ENCODE measurements at places on chromosomes 4 and X. TPM values are rescaled to one million over a fixed set of nuclear protein-coding genes. Genes with fewer than 3 reads are reported as not detected.

HDX gene
- 1.6 TPM for total RNA-seq

GABRG1 gene
- not detected for total RNA-seq

DNA sequence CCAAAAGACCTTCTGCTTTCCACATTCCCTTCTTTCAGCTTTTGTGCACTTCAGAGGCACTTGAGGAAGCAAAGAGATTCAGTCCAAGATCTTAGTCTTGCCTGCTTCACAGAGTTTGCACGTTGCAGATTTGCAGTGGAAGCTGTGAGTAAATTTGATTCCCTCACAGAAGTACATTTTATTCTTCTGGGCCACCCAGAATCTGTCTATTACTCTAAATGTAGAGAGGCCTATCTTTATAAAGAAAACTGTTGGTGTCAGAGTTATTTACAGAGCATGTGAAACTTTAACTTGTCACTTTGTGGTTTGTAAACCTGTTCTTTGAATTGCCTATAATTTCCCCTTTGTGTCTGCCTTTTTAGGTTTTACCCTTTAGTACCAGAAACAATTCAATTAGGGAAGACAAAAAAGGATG, 15.5 kb downstream of the SPRY1 start:
- no peaks in the 10 kb centered on the region for H3K27me3 ChIP-seq
- peaks cover 10% of the 10 kb centered on the region for H3K36me3 ChIP-seq
- peak overlapping the region; percentile 62 for H3K4me3 ChIP-seq

DNA sequence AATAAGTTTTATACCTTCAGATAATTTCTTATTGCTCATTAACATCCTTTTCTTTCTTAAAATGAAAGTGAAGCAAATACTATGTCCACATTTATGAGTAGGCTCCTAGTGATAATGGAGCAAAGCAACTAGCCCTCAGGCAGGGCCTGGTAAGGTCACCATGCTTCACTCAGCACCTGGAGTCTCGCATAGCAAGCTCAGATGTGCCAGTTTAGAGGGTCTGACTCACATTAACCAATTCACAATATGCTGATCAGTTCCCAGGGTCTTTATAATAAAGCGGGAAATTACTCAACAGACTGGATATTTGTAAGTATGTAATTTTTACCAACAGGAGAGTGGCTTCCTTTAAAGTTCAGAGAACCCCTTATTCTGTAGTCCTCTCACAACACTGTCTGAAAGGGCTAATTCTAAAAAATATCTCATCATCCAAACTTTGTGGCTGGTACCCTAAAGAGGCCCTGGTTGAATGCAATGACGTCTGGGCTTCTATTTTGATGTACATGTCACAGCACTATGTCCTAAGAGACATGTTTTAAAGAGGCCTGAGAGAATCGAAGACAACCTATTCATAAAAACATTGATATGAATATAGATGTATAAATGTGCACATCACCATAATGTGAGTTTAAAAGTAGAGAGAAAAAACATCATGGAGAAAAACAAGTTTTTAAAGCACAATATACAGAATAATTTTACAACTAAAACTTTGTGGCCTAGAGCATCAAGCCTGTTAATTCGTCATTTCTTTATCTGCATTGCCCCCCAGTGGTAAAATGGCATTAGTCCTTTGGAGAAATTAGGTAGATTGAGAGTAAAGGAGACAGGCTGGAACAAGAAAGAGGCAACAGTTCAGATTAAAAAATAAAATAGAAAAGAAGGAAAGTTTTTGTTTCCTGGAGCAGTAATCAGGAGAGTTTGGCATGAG, 44.3 kb downstream of the IL21 start:
- H3K36me3 ChIP-seq: no peaks in the 10 kb centered on the region
- H3K4me3 ChIP-seq: no peak overlapping the region
- peak; percentile 56 for DNase-seq
- peaks cover 2% of the 10 kb centered on the region for H3K27me3 ChIP-seq
- peaks cover 44% of the 10 kb centered on the region for H3K4me1 ChIP-seq

DNA sequence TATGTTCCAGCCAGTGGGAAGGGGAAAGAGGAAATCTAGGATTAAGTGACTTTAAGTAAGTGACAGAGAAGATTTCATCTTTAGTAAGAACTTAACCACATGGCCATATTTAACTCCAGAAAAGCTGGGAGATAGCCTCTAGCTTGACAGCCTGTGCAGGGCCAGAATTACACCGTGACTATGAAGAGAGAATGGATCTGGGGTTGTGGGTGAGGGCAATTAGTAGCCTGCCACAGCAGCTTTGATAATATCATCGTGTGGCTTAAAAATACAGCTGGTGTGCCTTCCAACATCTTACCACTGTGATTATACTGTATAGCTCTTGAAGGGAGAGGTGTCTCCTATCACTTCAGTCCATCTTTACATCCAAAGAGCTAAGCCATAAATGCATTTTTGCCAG, 57.6 kb upstream of the TBC1D9 start:
- DNase-seq: no peak
- H3K27ac ChIP-seq: no peak overlapping the region
- H3K4me1 ChIP-seq: no peaks in the 10 kb centered on the region
